ENCODE measurements at places on chromosomes 7 and 10.

DNA sequence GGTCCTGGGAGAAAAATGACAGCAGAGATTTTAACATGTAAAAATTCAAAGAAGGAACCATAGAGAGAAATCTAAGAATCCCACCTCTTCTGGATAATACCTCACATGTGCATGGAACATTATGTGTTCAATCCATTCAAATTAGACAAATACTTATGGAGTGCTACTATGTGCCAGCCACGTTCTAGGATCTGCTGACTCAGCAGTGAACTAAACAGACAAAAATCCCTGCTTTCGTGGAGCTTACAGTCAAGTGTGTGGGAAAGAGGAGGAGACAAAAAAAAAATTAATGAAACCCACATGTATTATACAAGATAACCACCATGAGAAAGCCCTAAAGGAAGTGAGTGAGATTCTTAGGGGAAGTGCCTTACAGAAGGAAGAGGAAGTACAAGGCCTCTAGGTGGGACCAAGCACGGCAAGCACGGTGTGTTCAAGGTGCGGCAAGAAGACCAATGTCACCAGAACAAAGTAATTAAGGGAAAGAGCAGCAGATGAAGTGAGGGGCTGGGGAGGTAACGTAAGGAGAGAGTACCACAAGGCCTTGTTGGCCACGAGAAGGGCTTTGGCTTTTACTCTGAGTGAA, 71.0 kb downstream of the SLC25A13 start:
- no peak for DNase-seq

GRCh38 chr7:133331861-133332260, 79.0 kb downstream of the EXOC4 start:
- DNase-seq = no peak

- no peak for DNase-seq
These were observed 484 bp upstream of the DLX5 start for GRCh38 chr7:97025130-97025499.

DNA sequence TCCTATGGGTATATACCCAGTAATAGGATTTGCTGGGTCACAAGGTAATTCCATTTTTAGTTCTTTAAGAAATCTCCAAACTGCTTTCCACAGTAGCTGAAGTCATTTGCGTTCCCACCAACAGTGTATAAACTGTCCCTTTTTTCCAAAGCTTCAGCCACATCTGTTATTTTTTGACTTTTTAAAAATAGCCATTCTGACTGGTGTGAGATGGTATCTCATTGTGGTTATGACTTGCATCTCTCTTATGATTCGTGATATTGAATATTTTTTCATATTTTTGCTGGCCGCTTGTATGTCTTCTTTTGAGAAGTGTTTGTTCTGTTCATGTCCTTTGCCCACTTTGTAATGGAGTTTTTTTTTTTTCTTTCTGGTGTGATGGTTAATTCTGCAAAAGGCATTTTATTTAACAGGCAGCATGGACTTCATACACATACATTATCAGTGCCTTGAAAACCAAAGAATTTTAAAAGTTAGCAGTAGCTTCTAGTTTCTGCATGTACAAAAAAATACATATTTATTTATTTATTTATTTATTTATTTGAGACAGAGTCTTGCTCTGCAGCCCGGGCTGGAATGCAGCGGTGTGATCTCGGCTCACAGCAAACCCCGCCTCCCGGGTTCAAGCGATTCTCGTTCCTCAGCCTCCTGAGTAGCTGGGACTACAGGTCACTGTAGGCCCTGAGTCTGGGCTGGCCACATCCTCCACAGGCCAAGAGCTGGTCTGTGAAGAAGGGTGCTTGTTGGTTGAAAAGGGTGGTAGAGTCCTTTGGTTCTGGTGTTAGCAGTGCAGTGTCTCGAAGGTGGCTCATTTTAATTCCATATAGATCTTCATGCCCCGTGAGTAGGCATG, 32.3 kb downstream of the AGR3 start:
- no peak for DNase-seq

- no peak for DNase-seq
These were observed 36.2 kb downstream of the TOMM7 start for GRCh38 chr7:22786290-22786932.

DNA sequence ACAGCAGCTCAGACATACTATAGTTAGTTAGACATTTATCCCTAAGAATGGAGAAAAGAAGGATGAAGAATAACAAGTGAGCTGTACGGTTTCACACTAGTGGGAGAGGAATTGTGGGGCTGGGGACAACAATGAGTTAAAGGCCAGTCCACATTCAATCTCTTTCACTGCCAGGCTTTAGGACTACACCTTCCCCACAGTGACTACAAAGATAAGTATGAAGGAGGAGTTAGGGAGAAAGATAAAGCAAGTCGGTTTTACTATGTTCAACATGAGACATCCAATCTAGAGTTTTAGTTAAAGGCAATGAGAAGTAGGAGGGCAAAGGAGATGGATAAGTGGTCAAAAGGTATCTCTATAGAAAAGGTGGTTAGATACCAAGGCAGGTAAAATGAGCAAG, 16.3 kb downstream of the ARHGAP12 start:
- no peak for DNase-seq

GRCh38 chr7:46071076-46071475, 150.0 kb upstream of the IGFBP3 start:
- no peak for DNase-seq

DNA sequence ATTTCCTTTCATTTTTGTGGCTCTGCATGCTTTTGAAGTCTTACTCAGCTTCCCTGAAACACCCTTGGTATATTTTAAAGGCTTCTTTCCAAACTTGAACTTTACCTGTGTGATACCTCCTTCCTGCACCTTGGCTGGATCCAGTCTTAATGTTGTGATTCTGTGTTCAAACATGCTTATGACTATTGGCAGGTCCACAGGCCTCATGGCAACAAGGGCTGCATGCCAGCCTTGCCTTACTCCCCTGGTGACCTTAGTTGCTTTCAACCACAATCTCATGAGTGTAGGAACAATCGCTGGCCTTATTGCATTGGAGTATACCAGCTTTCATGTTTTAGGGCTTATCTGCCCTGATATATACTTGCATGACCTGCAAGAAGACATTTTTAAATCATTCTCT, 238.7 kb downstream of the KIF20B start:
- no peak for DNase-seq

DNA sequence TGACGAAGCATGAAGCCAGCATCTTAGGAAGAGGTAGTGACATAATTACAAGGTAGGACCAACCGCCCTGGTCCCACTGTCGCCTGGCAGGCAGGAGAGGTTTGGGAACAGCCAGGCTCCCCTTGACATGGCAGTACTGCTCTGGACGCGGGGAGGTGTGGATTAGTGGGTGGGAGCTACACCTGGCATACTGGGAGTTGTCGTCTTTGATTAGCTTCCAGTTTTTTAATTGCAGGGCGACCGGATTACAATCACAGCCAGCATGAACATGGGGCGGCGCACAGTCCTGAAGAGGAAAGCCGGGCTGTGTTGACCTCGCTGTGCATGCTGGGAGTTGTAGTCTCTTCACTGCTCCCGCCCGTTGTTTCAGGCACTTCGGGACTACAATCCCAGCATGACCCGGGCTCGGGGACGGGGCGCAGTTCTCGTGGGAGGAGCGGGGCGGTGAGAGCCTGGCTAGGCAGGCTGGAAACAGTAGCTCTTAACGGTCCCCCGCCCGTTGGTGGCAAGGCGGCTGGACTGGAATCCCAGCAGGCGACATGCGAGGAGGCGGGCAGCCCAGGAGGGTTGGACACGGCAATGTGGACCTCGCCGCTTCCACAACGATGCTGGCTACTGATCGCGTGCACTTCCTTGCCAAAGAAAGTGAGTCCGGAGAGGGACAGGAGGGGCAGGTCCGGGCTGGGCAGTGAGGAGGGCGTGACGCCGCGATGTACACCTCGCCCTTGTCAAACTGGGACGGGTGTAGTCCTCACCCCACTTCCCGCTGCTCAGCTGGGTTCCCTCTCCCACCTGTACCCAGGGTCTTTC, 98.0 kb upstream of the ZNF722 start:
- DNase-seq = peak; percentile 86

DNA sequence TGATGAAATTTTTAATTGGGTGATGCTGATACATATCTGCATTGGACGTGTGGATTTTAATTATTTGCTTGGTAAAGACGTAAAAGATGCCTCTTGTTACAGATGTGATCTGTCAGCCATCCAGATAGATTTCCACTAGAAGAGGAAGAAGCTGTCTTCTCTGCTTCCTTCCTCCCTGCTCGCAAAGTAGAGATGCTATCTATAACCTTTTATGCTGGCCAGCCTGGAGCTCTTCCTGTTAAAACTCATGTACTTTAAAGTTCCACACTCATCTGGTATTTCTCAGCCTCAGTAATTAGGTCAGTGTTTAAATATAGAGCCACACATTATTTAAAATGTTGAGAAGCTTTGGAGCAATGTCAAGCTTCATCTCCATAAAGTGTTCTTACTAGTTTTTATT, 51.2 kb upstream of the TMEM229A start:
- no peak for DNase-seq

DNA sequence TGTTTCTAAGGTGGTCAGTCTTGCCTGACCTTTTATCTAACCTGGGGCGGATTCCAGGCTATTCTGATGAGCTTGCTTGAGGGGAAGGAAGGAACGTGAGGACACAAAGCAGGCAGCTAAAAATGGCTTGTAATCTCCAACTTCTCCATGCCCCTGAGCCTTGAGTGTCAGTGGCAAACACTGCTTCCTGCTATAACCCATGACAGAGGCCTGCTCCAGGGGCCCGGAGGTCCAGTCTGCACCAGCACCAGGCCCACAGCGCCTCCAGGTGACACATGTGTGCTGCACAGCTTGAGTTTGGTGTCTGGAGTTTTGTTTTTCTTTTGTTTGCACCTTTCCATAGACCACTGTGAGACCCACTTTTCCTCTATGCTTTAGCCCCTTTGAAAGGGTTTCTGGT, 207.9 kb downstream of the PAXIP1 start:
- no peak for DNase-seq

- DNase-seq = no peak
These were observed 18.2 kb downstream of the COL13A1 start for GRCh38 chr10:69819716-69820506.

DNA sequence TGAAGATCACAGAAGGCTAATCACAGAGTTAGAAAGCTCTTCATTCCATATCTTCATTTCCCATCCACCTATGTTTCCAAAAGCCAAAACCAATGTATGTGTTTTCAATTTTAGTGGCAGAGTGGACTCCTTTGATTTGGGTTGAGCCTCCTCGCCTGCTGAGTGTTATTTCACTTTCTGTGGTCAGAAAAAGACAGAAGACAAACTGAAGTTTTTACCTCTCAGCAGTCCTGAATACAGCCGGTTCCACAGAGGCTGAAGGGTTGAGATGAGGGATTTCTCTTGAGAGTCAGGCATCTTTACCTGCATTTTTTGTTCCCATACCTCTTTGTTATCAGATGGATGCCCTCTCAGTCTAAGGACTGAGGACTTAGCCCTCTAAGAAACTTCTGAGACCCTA, 659.6 kb downstream of the CCSER2 start:
- DNase-seq = no peak

DNA sequence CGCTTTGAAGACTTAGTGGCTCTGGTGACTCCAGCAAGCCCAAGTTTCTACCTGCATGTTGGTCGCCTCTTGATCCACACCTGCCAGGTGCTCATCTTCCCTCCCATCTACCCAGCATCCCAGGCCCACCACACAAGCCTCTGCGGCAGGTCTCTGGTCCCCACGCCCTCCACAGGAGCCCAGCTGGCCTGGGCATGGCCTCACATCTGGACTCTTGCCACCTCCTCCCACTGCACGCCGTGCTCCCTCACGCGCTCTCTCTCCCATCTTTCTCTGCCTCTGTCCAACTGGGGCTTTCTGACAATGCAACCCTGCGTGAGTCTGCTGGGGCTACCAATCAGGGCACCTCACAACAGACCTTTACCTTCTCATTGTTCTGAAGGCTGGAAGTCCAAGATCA, 50.2 kb upstream of the FGFR2 start:
- DNase-seq = no peak

DNA sequence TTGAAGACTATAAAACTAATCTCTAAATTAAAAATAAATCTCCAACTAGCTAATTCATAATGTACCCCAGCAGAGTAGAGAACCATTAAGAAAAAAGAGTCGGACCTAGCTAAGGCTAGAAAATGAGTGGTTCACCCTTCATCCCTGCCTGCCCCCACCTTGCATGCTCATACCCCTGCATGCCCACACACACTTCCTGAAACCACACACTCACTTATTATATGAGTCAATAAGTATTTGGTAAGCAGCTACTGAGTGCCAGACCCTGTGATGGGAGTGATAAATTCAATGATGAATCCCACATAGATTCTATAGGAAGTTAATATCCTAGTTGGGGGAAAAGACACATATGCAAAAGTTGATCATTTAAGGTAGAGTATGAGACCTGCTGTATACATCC, 152.9 kb upstream of the INHBA start:
- DNase-seq = no peak

GRCh38 chr10:112721080-112721698, 228.9 kb upstream of the TCF7L2 start:
- peak; percentile 40 for DNase-seq

- peak; percentile 10 for DNase-seq
These were observed 57.2 kb upstream of the STRIP2 start for GRCh38 chr7:129376778-129377700.

- DNase-seq = no peak
These were observed 115.0 kb downstream of the ADCY1 start for GRCh38 chr7:45689011-45689796.

GRCh38 chr7:22858640-22859561, 36.3 kb upstream of the TOMM7 start:
- DNase-seq = no peak

GRCh38 chr7:128171342-128171918, 69.6 kb upstream of the LEP start:
- DNase-seq = no peak

- no peak for DNase-seq
These were observed 31.8 kb upstream of the HMX3 start for GRCh38 chr10:123103944-123104343.

DNA sequence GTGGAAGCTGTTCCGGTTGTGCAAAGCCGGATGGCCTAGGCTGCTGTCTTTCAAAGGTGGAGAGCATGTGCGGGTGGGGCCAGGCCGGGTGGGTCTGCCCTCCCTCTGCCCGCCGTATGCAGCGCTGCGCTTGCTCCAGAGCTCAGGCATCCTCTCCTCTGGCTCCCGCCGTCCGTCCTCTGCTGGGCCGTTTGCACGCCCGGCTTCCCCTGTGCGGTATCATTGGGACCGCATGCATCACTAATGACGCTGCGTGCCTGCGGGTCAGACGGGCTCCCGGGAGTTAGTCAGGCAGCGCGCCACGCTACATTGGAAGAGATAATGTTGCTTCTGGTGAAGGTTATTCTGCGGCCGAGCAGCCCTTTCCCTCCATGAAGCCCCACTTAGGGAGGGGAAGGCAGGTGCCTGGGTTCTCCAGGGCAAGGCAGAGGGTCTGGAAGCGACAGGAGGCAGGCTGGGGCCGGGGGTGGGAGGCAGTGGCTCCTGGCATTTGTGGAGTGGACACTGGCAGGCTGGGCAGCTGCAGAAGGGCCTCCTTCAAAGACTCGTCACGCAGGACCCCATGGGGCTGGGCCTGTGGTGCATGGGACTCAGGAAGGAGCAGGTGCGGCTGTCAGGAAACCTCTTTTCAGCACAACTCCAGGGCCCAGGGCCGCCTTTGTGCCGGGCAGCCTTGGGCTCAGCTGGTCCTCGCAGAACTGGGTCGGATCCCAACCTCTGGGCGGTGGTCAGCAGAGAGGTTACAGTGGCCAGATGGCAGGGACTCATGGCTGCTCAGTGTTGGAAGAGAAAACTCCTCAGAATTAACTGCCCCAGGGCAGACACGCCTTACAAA, 318.5 kb downstream of the WDR37 start:
- no peak for DNase-seq
